ENCODE measurements at places on chromosomes 3 and 15.

DNA sequence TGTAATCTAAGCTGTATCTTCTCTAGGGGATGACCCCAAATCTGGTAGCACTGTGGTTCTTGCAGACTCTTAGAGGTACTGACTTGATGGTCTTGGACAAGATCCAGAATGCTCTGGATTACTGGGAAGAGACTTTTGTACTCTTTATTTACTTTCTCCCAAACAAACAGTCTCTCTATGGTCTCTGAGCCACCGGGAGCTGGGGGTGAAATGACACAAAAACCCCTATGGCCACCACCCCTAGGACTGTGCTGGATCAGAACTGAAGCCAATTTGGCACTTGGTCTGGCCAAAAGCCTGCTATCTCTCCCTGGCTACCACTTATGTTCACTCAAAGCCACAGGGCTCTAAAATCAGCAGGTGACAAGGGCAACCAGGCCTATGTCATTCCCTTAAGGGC lies 50.2 kb upstream of the SI start:
- DNase-seq: no peak

DNA sequence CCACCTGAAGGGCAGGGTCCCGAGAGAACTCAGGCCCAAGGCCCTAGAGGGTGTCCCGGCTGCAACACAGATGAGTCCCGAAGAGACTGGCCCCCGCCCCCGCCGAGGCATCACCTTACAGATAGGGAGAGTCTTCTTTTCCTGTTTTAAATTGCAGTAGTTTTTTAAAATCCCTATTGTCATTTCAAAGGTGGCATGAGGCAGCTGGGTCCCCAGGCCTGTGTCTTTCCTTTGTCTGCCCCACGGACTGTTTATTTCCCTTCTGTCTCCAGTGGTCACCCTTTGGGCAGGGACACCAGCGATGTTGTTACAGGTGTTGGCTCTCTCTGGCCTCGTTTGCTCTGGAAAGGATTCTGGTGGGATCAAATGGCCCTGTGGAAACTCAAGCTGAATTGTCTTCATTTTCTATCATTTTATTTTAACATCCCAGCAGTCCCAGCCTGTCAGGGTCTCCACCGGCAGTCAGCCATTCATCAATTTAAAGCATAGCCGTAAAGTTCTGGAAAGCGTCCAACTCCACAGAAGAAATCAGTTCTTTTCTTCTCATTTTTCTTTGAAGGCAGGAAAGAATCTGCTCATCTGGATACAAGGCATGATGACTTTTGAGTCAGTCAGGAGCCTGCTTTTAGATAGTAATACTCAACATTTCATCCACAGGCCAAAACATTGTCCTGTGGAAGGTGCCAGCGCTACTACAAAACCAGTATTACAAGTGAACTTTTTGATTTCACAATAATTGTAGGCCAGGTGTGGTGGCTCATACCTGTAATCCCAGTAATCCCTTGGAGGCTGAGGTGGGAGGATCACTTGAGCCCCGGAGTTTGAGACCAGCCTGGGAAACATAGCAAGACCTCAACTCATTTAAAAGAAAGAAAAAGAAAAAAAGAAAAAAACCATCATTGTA lies 96.2 kb downstream of the HES1 start:
- DNase-seq: no peak

DNA sequence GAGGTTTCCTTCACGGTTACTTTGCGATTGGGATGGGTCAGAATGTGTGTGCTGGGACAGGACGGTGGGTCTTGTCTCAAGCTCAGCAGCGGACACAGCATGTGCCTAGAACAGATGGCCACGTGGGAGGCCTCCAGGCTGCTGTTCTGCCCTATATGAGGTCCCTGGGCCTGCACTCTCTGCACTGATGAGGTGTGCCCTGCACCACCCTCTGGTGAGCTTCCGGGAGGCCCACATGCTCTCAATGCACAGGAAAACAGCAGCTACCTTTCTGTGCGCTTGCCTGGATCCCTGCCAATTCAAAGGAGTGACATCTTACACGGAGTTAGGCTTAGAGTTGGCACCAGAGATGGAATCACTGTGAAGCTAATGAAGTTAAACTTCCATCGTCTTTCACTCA lies 59.8 kb downstream of the BOC start:
- DNase-seq: no peak

DNA sequence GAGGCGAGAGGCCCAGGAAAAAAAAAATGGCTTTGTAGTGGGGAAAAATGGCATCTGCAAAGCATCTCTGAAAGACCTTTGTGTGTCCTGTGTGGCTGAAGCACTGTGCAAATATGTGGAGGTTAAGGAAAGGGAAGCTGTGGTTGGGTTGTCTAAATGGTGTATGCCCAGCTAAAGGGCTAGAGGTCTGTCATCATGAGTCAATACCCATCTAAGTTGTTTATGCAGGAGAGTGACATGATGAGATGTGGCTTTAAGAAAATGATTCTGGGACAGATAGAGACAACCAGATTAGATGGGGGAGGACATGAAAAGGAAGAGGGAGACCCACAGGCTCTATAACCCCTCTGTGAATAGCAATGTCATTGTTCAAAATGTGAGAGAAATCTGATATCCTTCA lies 280.7 kb downstream of the MFSD1 start:
- no peak for DNase-seq

DNA sequence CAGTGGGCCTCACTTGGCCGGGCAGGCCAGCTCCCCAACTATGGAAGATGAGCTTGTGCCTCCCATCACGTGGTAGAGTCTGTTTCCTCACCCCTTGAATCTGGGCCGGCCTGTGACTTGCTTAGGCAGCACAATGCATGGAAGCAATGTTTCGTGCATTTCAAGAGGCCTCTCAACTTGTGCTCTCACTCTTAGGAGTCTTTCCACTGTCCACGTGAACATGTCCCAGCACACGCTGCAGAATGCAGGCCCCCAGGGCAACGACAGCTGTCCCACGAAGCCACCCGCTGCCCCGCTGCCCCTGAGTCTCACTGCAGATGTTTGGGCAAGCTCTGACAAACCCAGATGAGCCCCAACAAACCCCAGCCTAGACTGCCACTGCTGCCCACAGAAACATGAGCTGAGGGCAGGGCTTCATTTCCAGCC lies 27.2 kb upstream of the SLC41A3 start:
- DNase-seq: no peak

DNA sequence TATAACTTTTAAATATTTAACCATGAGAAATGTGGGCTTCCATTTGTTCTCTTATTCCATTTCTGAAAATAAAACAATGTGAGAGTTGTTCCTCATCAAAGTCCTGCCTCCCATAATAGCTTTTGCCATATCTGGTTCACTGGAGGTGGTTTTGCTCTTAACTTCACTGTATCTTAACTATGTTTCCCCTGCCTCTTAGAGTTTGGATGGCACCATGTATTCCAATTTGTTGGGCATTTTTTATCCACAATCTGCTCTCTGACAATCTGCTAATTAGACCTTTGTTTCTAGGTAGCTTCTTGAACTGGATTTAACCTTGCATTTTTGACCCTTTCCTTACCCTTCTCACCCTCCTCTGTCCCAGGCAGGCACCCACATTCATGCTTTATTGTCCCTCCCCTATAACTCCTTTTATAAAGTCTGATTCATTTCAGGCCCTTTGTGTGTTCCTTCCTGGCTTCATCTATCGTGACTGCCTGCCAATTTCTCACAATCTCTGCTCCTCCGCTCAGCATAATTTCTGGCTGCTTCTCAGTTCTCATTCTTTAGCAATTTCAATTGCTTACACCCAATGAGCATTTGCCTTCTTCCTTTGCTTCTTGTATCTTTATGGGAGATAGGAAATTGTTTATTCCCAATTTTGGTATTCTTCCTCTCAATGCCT lies 144.2 kb upstream of the ARHGEF26 start:
- no peak for DNase-seq

DNA sequence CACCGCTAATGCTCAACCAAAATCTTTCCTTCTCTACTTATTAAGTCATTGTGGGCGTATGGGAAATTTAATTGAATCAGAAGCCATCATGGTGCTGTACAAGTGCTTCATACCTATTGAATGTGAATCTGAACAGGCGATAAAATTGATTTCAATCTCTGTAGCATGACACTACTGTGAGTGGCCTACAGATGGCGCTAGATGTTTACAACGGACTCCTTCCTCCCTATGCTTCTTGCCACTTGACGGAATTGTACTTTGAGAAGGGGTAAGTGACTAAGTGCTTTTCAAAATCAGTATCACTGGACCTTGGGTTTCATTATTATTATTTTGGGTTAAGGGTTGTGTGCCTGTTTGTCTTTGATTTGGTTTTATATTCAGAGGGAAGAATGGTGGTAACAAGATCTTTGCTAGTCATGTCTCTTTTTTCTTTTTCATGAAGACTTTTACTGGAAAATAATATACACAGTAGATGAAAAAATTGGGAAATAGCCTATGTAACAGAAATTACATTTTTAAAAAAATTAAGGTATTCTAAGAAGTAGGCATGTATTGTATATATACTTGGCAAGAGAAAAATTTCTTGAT lies 35.4 kb downstream of the ACP3 start:
- DNase-seq: peak; percentile 58

DNA sequence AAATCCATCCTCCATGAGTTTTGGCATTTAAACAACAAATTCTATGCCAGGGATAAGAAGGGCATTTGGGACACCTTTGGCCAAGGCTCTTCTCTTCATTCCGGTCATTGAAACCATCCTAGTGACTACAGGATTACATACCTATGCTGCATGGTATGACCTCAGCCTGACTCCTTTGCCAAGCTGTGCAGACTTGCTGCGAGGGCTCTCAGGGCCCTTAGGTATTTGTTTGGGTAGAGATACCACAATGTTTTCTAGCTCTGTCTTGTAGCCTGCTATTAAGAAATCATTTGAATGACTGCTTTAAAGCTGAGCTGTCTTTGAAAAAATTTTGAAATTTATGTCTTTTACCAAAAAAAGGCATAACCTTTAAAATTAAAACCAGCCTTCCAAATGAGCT lies 749.8 kb upstream of the SGO1 start:
- DNase-seq: no peak

DNA sequence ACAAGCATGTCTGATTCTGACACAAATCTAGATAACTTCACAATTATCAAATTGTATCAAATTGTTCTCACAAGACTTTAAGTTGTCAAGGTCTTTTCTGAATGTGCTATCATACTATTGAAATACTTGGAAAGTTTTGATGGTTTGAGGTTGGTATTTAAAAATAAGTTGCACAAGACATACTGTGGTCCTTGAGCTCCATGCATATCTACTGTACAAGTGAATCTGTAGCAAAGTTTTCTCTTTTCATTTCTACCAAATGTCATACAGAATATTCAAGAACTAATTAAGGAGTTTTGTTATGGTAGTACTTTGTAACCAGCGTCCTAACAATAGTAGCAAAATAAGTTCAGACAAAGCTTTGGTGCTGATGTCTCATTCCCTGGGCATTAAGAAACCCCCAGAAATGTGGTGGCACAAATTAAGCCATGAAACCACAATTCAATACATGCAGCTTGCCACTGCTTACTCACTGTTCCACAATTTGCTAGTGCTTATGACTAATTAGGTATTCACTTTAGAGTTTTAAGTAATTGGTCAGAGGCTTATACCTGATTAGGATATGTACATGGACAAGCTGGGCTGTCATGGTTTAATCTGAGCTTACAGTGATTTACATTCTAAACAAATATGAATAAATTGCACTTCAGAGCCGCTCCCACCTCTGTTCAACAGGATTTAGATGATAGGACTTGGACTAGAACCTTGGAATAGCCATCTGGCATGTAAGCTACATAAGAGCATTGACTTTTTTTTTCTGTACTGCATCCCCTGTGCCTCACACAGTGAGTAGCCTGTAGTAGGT lies 8.8 kb downstream of the TBC1D23 start:
- no peak for DNase-seq

DNA sequence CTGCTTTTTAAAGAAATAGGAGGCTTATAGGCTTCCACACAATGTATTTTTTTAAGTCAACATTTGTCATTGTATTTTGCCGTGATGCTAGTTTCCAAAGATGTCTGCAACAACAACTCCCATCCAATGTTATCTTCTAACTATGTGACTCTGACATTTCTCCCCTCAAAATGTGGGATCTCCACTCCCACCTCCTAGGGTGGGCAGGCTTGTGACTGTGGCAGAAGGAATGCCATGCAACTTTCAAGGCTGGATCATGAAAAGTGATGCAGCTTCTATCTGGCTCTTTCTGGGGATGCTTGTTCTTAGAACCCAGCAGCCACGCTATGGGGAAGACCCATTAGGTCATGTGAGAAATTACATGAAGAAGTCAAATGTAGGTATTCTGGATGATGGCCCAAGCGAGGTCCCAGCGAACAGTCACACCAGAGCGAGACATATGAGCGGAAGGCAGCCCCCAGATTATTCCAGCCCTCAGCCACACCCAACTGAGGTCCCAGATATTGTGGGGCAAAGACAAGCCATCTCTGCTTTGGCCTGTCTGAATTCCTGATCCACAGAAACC lies 124.3 kb downstream of the BDH1 start:
- no peak for DNase-seq

DNA sequence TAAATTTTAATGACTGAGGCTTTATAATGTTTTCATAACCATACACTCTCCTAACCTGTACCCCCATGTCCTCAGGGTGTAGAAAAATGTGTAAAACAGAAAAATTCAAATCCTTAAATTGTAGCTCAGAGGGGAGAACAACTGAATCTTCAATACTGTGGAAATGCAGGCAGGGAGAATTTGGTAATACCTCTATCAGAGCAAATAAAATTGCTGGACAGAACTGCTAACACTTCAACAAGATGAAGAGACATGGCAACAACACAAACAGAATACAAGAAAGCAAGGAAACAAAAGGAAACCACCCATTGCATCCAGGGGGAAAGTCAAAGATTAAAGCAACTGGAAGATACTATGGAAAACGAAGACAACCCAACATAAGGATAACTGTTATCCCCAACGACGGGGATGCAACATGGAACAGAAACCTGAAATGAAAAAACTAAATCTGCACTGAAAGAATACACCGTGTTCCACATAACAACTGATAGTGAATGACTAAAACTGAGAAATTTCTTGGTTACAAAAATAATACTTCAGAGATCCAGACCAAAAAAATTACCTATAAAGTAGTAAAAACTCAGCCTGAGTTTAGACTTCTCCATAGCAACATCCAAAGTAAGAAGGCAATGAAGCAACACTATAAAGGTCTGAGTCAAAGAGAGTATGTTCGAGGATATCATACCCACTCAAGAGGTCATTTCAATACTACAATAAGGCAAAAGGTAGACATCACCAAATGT lies 48.5 kb downstream of the HACD2 start:
- no peak for DNase-seq

GRCh38 chr15:100308213-100308600 lies 33.6 kb downstream of the ADAMTS17 start:
- no peak for DNase-seq

DNA sequence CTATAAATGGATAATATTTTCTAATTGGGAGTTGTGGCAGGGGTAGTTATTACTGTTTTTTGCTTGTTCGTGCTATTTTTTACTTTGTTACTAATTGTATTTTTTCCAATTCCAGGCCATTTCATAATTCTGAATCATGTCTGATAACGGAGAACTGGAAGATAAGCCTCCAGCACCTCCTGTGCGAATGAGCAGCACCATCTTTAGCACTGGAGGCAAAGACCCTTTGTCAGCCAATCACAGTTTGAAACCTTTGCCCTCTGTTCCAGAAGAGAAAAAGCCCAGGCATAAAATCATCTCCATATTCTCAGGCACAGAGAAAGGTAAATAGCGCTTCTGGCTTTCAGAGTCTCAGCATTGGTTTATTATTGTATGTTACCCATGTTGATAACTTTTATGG lies 42.9 kb downstream of the PAK2 start:
- no peak for DNase-seq

- DNase-seq: peak; percentile 36
Measured at GRCh38 chr3:111668888-111669488, 73.8 kb upstream of the ZBED2 start.

- DNase-seq: no peak
Measured at GRCh38 chr3:174776123-174776522, 83.0 kb upstream of the NAALADL2 start.

- DNase-seq: no peak
Measured at GRCh38 chr15:70272565-70273355, 175.0 kb upstream of the TLE3 start.

Measured in NCI-H2081 treated with DMSO at 0.1 percent for 48 hours (cell line).